HFFc6 (cell line): ENCODE measurements at places on chromosomes 5 and 9.
A peak's percentile ranks its signal among the peaks of the same experiment; 100 is the strongest.

DNA sequence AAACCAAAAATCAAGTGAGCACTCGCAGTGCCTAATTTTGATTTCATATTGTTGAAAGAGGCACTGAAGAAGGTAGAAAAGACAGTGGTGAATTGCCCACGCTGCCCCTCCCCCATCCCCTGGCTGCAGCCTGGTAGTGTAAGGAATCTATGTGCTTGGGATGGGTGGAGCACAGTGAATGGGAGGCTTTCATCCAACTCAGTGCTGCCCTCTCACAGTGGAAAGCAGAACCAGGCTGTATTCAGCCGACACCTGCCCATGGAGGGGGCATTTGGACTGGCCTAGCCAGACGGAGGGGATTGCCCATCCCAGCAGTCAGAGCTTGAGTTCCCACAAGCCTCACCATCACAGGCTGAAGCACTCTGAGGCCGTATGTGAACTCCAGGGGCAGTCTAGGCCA is 800.4 kb upstream of the DMAC1 start:
- no peak for DNase-seq

- DNase-seq, result no peak
Measured at GRCh38 chr5:154541553-154541952, 63.5 kb upstream of the HAND1 start.

DNA sequence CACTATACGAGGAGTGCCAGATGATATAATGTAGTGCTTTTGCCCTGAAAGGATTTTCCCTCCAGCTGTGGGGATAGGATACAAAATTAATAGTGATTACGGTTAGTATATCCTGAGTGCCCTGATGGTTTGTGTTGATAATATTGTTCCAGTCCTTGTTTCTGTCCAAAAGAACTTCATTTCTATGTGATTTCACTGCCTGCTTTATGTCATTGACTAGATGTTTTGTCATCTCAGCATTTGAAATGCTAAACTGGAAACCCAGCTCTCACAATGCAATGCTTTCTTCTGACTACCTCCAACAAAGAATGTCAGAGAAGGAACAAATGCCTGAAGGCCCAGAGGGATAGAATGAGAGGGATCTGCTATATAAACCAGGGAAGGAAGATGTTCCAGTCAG is 177.8 kb downstream of the NIPBL start:
- DNase-seq, result no peak

DNA sequence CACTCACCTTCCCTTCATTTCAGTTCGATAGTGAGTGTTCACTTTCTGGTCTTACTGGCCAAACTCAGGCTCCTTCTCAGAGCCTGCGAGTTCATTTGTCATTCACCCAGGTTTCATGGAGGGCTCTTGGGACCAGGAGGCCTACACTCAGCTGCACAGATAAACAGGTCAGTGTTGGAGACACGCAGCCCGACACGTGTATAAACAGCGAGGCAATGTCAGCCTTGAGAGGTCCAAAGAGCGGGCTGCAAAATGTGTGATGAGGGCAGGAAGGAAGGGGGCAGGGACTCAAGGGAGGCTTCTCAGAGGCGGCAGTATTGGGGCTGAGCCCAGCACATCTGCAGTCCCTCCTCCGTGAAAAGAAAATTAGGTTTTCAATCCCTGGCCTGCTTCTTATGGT is 82.6 kb upstream of the ZNF618 start:
- DNase-seq, result no peak

GRCh38 chr9:108707120-108707519 is 148.7 kb downstream of the ACTL7B start:
- no peak for DNase-seq

DNA sequence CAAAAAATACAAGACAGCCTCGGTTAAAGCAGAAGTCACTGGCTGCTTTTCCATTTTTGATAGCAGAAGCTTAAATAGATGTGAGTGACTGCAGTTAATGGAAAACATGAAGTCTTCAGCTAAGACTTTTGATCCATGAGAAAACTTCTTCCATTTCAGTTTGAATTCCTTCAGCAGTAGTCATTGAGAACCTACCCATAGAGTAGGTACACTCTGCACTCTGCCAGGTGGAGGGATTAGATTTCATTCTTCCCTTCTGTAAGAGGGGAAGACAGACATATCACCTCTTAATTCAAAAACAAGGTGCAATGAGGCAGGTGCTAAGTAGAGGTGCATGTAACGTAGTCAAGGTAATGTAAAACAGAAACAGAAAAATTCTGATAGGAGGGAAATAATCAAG is 26.7 kb upstream of the XPA start:
- no peak for DNase-seq

DNA sequence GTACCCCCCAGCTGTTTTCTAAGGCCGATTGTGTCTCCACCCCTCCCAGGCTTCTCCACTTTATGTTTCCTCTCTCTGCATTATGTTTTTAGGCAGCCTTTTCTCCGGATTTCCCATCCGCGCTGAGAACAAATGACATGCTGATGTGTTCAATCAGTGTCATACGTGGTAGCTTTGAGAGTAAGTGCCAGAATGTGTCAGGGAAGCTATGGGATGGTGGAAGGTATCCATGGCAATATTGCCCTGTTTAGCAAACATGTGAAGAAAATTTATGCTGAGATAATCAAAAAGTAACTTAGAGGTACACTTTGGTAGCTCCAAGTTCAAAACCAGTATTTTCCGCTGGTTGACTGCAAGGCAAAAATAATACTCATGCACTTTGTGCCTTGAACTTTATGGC is 36.6 kb upstream of the LECT2 start:
- no peak for DNase-seq

DNA sequence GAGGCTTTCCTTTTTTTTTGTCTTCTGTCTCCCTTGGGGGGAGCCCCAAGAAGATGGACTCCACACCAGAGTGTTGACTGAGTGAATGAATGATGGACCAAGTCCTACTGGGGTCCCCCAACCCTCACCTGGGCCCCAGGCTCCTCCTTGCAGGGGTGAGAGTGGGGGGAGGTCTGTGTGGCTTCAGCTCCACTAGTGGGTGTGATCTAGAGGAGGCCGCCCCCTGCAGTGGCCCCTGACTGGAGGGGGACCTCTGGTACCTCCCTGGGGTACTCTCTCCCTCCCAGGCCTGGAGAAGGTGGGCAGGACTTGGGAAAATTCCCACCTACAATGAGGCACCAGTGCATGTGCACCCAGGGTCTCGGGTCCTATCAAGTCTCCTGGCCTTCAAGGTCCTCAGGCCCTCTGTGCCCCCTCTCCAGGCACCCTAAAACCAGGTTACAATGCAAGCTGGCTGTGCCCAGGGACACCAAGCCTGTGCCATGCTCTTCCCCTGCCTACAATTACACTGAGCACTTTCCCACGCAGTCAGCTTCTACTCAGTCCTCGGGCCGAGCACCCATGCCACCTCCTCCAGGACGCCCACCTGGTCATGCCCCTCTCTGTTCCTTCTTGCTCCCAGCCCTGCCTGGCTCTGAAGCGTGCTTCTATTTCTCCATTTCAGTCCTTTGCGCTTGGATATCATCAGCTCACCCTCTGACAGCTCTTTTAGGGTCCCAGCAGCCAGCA is 117.2 kb upstream of the PHYKPL start:
- DNase-seq, result no peak

- DNase-seq, result no peak
Measured at GRCh38 chr9:128159522-128159783, 612 bp upstream of the BBLN start.

GRCh38 chr5:72956324-72957140 is 691 bp downstream of the FCHO2 start:
- DNase-seq, result peak; percentile 31

DNA sequence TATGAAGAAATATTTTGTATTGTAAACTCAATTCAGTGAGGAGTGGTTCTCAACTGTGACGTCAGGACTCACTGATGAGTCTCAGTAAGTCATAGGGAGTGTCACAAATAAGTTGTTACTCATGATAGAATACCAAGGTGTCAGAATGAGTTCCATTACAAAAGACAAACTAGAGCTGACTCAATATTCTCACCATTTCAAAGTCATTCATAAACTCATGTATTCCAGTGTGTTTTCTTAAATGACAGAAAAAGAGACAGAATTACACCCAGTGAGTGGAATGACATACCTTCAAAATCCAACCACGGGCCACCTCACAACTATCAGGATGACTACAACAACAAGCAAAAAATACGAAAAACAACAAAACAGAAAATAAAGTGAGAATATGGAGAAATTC is 321.5 kb downstream of the ENC1 start:
- peak; percentile 43 for DNase-seq

DNA sequence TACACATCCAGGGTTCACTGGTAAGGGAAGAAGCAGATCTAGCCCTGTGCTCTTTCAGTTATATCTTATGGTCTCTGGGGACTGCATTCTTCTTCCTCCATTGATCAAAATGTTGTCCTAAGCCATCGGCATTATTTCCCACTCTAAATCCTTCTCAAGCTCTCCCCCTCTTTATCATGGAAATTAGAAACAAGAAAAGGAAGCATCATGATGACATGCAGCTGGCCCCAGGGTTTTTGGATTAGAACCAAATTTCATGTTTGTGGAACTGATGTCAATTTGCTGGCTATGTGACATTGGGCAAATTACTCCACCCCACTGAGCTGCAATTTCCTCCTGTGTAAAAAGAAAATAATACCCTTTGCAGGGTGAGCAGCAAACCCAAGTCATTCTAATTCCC is 39.5 kb downstream of the MFAP3 start:
- DNase-seq, result no peak

DNA sequence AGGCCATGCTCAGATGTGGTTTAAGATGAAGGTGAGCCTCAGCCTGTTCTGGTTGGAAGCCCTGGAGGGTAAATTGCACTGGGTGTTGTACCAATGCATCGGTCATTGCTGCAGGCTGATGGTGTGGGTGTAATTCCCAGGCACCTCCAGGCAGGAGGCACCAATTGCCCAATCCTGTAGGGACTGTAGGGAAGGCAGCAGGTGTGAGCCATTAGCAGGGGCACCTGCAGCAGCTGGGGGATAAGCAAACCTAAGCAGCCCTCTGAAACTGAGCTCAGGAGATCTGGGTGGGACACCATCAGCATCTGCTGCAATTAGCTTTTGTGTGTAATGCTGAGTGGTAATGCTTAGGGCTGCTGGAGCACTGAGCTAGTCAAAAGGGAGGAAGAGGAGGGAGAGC is 190.1 kb upstream of the TBC1D2 start:
- no peak for DNase-seq

- DNase-seq, result no peak
Measured at GRCh38 chr5:149809931-149810691, 80.0 kb downstream of the PPARGC1B start.

GRCh38 chr5:148808864-148809642 is 17.4 kb upstream of the ADRB2 start:
- DNase-seq, result no peak

DNA sequence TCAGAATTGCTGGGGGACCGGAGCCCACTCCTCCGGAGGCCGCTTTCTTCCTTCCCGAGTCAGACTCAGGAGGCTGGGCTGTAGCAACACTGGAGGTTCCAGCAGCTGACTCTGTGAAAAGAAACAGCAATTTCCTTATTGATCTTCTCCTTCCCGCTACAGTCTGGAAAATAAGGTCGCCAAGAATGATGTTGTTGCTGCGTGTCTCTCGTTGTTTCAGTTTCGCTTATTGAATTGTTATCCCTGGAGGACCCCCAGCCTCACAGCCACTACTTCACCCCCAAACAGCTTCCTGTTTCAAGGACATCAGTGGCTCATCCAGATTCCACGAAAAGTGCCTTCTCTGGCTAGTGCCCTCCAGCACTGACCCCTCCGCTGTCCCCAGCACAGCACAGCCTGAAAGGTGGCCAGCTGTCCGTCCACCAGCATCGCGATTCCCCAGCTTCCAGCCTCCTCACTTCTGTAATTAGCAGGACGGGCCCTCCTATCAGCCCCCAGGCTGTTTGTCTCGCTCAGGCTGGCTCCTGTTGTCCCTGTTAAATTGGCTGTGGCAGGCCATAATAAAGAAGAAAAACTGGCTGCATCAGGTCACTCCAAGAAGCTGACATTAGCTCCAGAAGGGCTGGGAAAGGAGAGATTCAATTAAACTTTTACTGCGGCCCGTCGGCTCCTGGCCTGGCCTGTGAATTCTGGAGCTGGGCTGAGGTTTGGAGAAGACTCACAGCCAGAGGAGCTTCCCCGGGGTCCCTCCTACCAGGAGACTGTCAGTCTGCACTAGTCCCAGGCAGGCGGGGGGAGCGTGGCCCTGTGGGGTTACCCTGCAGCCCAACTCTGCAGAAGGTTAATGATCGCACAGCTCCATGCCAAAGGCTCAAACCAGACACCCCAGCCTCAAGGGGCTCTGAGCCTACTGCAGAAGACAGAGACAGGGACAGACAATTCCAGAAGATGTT is 40.5 kb downstream of the OLFM1 start:
- no peak for DNase-seq

- DNase-seq, result no peak
Measured at GRCh38 chr5:157286761-157287211, 20.9 kb downstream of the CYFIP2 start.

- no peak for DNase-seq
Measured at GRCh38 chr5:64827703-64828102, 59.0 kb downstream of the CWC27 start.

DNA sequence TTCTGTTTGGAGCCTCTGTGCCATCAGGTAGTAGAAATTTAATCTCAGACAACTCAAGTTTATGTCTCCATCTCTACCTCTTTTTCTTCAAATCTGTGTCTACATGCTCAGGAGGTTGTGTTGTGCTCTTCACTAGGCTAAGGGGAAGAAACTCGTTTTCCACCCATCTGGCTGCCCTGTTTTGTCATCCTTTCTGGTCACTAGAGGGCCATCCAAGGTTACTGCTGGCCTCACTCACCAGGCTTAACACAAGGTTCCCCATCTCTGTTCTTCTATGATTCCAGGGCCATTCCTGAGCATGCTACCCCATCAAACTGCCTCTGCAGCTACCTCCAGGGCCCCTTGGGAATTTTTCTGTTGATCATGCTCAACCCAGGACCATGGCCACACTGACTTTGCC is 213.3 kb upstream of the FBXL7 start:
- DNase-seq, result no peak

- DNase-seq, result peak; percentile 48
Measured at GRCh38 chr9:134564431-134565170, 77.0 kb upstream of the COL5A1 start.

DNA sequence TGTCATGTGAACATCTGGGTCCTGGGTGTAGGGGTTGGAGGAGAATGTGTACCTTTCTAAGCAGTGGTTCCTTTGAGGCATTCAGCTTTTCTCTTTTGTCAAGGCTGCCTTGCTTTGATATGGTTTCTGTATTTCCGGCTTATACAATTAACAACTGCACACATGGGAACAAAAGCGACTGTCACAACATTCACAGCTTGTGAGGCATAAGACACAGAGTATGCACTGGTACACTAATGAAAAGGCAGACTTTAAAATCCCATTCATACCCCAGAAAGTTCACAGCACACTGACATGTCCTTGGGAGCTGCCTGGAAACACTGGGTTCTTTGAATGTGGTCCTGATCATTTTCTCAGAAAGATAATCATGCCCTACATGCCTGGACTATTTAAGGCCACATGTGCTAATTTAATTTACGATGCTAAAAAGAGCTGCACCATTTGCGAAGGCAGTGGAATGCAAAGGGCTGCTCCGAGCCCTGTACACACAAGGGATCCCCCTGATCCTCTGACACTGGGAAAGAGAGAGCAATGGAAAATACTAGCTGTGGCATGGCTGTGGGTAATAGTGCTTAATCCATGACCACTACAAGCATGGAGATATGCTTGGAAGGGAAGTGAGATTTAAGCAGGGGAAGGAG is 131.8 kb downstream of the EFNA5 start:
- no peak for DNase-seq
